ENCODE measurements at places on chromosomes 2 and 18.

- no peak for ATAC-seq
Observed at GRCh38 chr2:34534761-34535160, 935.7 kb upstream of the FAM98A start.

- peak; percentile 52 for ATAC-seq
Observed at GRCh38 chr2:7881466-7881865, 800.4 kb upstream of the ID2 start.

DNA sequence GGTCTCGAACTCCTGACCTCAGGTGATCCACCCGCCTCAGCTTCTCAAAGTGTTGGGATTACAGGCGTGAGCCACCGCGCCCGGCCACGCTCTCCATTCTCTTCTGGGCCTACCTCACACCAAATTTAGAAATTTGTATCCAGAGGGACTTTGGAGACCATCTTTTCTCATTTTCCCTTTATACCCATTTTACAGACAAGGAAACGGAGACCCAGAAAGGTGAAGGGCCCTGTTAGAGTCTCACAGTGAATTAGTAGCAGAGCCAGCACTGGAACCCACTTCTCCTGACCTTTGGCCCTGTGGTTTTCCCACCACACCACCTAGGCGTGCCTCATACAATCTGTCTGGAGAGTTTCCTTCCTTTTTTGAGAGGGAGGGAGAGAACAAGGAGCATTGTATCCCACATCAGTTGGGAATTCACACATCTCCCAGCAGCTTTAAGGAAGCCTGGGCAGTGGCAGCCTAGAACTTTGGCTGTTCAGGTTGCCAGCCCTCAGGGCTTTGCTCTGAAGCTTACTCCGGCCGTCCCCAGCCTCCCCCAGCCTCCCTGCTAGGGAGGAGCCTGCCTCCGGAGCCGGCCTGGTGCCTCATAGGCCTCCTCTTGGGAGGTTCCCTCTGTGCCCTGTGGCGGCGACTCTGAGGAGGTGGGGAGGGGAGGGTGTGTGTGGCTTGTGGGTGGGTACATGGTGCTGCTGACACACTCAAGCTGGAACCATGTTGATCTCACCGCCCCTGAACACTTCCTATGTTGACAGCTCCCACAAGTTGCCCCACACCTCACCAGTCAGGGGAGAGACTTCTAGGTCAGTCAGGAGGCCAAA is 13.8 kb downstream of the FOSL2 start:
- ATAC-seq: peak; percentile 66

DNA sequence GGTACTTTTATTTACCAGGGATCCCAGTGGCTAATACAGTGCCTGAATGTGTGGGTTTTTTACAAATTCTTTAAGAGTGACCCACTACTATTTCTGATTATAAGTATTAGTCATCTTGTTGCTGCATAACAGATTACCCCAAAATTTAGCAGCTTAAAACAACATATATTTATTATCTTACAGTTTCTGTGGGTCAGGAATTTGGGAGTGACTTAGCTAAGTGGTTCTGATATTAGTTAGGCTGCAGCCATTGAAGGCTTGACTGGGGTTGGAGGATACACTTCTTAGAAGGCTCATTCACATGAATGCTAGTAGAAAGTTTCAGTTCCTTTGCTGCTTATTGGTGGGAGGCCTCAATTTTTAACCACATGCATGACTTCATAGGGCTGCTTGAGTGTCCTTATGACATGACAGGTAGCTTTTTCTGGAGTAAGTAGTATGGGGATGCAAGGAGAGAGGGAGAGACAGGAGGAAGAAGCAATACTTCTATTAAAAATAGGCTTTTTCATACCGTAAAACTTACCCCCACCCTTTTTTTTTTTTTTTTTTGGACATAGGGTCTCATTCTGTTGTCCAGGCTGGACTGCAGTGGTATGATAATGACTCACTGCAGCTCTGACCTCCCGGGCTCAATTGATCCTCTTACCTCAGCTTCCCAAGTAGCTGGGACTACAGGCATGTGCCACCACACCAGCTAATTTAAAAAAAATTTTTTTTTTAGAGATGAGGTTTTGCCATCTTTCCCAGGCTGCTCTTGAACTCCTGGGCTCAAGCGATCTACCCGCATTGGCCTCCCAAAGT is 13.3 kb upstream of the POLE4 start:
- peak; percentile 84 for ATAC-seq

DNA sequence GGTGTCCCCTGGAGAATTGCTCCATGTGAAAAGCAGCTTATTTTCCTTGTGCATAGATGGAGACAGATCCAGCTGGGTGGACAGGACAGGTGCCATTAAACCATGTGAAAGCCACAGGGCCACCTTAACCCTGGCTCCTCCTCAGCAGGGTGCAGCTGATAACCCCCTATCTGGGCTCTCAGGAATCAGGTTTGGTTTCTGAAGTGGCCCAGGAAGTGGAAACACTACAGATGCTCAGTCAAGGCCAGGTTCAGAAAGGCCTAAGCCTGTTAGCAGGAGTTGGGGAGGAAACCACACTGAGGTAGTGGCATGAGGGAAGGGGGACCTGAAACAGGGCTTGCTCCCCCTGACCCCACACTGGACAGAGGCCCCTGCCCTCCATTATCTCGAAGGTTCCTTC is 217.0 kb downstream of the SPP2 start:
- no peak for ATAC-seq

GRCh38 chr2:31287654-31288053 is 53.7 kb downstream of the EHD3 start:
- ATAC-seq: no peak

DNA sequence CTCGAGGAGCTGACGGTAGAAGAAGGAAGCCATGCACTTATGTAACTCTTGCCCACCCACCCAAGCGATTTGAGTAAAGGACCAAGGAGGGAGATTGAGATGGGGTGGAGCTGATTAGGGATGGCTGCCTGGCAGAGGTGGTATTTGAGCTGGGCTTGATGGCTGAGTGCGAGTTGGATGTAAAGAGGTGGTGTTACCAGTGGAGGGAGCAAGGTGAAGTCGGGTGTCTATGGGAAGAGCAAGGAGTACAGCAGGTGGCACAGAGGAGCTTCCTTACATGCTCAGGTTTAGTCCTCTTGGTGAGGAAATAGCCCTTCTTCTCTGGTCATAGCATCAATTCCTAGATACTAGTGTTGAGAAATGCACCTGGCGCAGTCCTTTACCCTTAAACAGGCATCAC is 294.2 kb upstream of the SKOR2 start:
- ATAC-seq: no peak

GRCh38 chr2:74375838-74376237 is 4.3 kb downstream of the DCTN1 start:
- no peak for ATAC-seq

Data from activated T-helper 17 cell treated with anti-CD3 and anti-CD28 coated beads, Interleukin-2, amount 50 U/mL, for 72 hours (primary cell).